Body of pancreas (tissue), 4 donors: ENCODE measurements at places on chromosomes 2 and 18.

DNA sequence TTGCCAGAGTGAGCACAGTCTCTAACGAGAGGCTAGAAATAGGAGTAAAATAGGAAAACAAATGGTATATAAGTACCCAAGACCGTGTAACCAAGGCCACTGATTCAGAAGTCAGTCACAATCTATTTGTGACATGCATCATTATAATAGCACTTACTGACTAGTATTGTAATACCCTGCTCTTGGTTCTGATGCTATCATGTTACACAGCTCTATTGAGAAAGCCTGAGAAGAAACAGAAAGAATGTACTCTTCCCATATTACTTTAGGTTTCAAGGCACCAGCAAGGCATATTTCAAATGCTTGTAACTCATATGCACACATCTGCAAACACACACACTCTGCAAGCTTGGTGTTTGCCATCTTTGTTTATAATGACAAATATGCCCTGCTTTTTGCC lies 746.4 kb downstream of the SLC4A3 start:
- H3K4me1 ChIP-seq: no peaks in the 10 kb centered on the region
- no peak overlapping the region for H3K4me3 ChIP-seq
- H3K36me3 ChIP-seq: no peaks in the 10 kb centered on the region
- DNase-seq: no peak
- H3K27ac ChIP-seq: no peak overlapping the region
- no peaks in the 10 kb centered on the region for H3K27me3 ChIP-seq

DNA sequence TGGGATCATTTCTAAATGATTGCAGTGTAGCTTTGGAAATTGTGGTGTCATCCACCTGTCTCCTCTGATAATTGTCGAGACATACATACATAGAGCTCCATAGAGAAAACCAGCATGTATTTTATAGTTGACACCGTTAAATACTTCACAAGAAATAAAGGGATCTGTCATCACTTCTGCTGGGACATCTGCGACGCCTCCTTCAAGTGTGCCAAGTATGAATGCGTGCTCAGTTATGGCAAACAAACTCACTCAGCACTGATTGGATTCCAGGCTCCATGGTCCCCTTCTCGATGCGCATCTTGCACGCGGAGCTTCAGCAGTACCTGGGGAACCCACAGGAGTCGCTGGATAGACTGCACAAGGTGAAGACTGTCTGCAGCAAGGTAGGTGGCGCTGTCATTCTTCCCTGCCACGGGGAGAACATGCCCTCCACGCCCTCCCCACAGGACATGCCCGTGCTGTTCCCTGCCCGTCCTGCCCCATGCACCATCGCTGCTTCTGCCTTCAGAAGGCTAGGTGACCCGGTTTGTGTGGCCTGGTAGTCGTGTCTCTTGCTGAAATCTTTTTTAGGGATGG lies 64.1 kb downstream of the TRAPPC12 start:
- no peaks in the 10 kb centered on the region for H3K27me3 ChIP-seq
- H3K36me3 ChIP-seq: peaks cover 23% of the 10 kb centered on the region
- DNase-seq: no peak
- H3K4me1 ChIP-seq: peaks cover 9% of the 10 kb centered on the region
- H3K27ac ChIP-seq: no peak overlapping the region
- H3K4me3 ChIP-seq: no peak overlapping the region

DNA sequence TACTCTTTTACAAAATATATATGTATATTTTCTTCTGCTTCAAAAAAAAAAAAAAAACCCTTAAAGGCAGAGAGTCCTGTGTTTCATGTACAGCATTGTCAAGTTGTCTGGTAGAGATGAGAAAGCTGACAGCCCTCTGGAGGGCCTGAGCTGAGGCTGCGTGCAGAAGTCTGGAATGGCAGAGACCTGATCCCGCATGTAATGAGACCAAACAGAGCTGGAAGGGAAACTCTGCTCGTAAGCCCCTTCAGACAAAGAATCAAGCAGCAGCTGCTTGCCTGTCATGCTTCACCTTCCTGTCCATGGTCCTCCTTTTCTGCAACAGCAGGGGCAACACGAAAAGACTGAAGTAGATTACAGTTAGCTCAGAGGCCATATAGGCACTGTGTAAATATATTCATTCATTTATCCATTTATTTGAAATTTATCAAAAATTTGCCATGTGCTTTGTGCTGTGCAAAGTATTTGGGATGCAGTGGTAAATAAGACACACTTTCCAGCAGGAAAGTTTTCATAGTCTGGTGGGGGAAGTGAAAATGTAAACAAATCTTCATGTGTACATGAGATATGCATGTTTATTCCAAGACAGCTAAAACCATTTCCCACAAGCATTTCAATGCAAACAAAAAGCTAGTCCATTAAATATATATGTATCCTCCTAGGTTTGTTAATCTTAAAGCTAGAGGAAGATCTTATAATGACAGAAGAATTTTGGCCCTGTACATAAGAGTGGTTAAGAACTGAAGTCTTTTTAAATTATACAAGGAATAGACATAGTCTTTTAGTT lies 912.7 kb downstream of the CPS1 start:
- H3K27ac ChIP-seq: no peak overlapping the region
- H3K27me3 ChIP-seq: no peaks in the 10 kb centered on the region
- no peaks in the 10 kb centered on the region for H3K36me3 ChIP-seq
- no peak for DNase-seq
- no peaks in the 10 kb centered on the region for H3K4me1 ChIP-seq
- no peak overlapping the region for H3K4me3 ChIP-seq

GRCh38 chr18:6614952-6615351 lies 114.6 kb upstream of the ARHGAP28 start:
- H3K4me1 ChIP-seq: no peaks in the 10 kb centered on the region
- no peak for DNase-seq
- H3K4me3 ChIP-seq: no peak overlapping the region
- no peaks in the 10 kb centered on the region for H3K27me3 ChIP-seq
- H3K27ac ChIP-seq: no peak overlapping the region
- H3K36me3 ChIP-seq: no peaks in the 10 kb centered on the region

DNA sequence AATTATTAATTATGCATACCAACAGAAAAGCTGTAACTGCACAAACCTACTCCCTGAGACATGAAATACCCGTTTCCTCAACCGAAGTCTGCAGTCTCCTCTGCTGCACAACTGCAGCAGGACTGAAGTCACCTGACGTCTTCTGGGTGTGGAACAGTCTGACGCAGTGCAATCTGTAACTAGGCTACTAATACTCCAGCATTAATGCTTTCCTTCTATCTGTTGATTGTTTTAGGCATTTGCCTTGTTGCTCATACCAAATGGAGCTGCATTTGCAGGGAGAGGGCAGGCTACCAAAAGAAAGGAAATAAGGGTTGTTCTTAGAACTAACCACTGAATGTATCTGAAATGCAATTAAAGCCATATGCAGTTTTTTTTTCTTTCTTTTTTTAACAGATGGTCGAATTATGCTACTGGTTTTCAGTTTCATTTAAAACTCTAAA lies 40.1 kb downstream of the RTN4 start:
- peak overlapping the region; percentile 0 for H3K4me3 ChIP-seq
- peak; percentile 87 for DNase-seq
- H3K27ac ChIP-seq: peak overlapping the region; percentile 76
- no peaks in the 10 kb centered on the region for H3K36me3 ChIP-seq
- H3K4me1 ChIP-seq: peaks cover 71% of the 10 kb centered on the region

DNA sequence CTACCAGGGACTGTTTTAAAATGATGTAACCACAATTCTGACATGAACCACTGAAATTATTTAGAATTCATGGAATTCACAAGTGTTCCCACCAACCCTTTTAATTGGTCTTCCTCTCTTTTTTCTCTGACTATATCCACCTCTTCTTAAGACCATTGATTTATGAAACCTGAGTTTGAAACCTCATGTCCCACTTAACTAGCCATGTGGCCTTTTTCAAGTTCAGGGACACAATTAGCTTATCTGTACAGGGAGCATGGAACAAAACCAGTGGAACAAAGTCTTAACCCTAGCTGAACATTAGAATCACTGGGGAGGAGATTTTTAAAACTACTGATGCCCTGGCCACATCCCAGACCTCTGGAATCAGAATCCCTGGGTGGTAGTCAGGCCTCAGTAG lies 41.6 kb upstream of the TMEM163 start:
- no peak overlapping the region for H3K4me3 ChIP-seq
- no peak overlapping the region for H3K27ac ChIP-seq
- H3K4me1 ChIP-seq: peaks cover 6% of the 10 kb centered on the region
- H3K36me3 ChIP-seq: no peaks in the 10 kb centered on the region

GRCh38 chr2:230416061-230416721 lies at the start of gene SP100:
Gene SP100, plus strand, starts transcription at chr2:230416201. Its CDS starts 96 bp downstream, at chr2:230416297.
- H3K4me3 ChIP-seq: peak within 1 kb of the TSS; percentile 49
- peak within 1 kb of the TSS; percentile 96 for H3K27ac ChIP-seq
- no peaks in the 10 kb centered on the region for H3K36me3 ChIP-seq
- peaks cover 34% of the 10 kb centered on the region for H3K4me1 ChIP-seq

DNA sequence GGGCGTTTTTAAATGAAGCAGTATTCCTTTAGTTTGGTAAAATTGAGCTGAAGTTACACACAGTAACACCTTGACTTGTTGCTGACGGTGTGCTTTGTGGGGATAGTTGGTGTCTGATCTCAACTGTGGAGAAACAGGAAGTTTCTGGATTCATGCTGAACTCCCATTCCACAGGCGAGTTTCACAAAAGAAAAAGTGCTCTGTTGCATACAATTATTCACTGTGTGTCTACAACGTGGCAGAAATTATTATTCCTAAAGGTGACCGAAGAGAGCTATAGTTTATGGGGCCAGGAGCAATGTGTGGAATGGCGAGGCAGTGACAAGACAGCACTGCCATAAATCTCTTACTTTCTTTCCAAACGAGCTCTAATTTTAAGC lies 463 bp upstream of the CABYR start:
- peak overlapping the region; percentile 12 for H3K27ac ChIP-seq
- DNase-seq: no peak
- H3K27me3 ChIP-seq: no peaks in the 10 kb centered on the region

DNA sequence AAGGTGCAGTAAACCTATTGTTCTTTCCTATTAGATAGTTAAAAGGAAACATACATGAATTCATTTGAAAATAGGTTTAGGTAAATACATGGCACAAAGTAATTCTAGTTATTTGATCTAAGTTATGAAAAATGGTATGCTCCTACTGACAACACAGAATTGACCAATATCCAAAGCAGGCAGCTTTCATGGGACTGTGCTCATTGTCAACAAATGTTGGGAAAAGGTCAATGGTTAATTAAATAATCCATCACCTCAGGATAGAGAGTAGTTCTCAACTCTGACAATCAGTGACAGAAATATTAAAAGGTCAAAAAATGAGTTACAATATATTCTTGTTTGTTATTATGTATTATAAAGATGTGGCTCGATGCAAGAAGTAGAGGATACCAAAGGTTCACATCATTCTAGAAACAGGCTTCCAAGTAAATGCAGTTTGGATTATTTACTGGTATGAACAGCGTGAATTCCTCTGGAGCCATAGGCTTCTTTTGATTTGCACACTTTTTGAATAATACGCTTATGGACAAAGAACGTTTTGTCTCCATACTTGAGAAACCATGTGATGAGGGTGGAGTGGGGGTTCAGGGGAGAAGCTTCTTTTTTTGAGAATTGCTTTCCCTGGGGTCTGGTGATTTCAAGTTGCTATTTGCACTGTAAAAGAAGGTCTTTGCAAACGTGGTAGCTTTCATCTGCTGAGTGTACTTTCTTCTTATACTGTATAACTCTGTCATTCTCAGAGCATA lies 422.0 kb upstream of the ZEB2 start:
- H3K36me3 ChIP-seq: no peaks in the 10 kb centered on the region
- H3K4me3 ChIP-seq: no peak overlapping the region
- DNase-seq: no peak
- H3K27me3 ChIP-seq: no peaks in the 10 kb centered on the region

DNA sequence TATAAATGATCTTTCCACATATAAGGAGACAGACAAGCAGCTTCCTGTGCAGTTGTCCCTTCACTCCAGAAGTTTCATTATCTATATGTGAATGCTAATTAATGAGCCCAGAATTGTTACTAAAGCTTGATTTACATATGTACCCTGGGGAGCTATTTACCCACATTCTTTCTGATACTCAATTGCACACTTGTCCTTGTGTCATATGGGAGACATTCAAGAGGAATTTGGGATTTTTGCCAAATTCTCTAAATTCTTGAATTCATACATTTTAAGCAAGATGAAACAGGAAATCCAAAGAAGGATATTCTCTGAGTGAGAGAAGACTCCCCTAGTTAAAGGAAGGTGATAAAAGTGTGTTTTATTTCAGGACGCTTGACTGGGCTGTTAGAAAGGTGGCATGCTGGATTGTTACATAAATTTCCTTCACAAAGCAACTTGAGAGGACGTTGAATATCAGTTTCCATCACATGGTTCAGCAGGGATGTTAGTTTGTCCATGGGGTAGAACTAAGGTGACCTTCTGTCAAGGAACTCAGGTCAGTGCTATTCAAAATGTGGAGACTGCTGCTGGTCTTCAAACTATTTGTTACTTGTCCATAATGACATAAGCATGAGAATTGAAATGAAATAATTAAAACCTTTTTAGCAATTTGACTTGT lies 368.2 kb downstream of the IRS1 start:
- H3K4me1 ChIP-seq: peaks cover 9% of the 10 kb centered on the region
- no peaks in the 10 kb centered on the region for H3K36me3 ChIP-seq
- no peaks in the 10 kb centered on the region for H3K27me3 ChIP-seq
- no peak overlapping the region for H3K27ac ChIP-seq
- no peak overlapping the region for H3K4me3 ChIP-seq
- no peak for DNase-seq

GRCh38 chr18:35507192-35507591 lies 9.4 kb upstream of the INO80C start:
- no peak overlapping the region for H3K4me3 ChIP-seq
- DNase-seq: no peak
- H3K27ac ChIP-seq: no peak overlapping the region
- peaks cover 30% of the 10 kb centered on the region for H3K4me1 ChIP-seq
- no peaks in the 10 kb centered on the region for H3K36me3 ChIP-seq

- H3K27ac ChIP-seq: peak within 1 kb of the TSS; percentile 84
- peak; percentile 86 for DNase-seq
- H3K4me3 ChIP-seq: peak within 1 kb of the TSS; percentile 41
- H3K27me3 ChIP-seq: no peaks in the 10 kb centered on the region
Measured at GRCh38 chr2:85577386-85578242, at the start of gene VAMP8. Gene VAMP8, plus strand, starts transcription at chr2:85577586. Its CDS starts 61 bp downstream, at chr2:85577647.

GRCh38 chr2:37748541-37748940 lies 77.1 kb upstream of the CDC42EP3 start:
- H3K27me3 ChIP-seq: no peaks in the 10 kb centered on the region
- no peaks in the 10 kb centered on the region for H3K36me3 ChIP-seq
- DNase-seq: no peak
- no peaks in the 10 kb centered on the region for H3K4me1 ChIP-seq
- H3K27ac ChIP-seq: no peak overlapping the region

DNA sequence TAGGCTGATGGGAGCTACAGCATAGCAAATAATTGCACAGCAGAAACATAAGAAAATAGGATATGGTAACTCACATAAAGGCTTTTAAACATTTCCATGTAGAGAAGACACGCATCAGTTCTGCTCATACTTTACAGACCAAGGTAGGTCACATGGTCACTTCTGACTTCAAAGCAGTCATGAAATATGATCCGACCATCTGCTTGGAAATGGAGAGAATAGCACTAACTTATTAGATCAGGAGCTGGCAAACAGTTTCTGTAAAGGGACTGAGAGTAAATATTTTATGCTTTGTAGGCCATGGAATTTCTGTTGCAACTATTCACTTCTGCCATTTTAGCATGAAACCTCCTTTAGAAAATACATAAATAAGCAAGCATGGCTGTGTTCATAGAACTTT lies 936.6 kb upstream of the FANCL start:
- no peaks in the 10 kb centered on the region for H3K4me1 ChIP-seq
- DNase-seq: no peak
